Activated naive CD4-positive, alpha-beta T cell treated with anti-CD3 and anti-CD28 coated beads, Interleukin-2, amount 10 ng/mL, durations not matched to agents 5 hours and 36 hours (primary cell): ENCODE measurements at places on chromosomes 7 and 10. TPM values are rescaled to one million over a fixed set of nuclear protein-coding genes. Genes with fewer than 3 reads are reported as not detected.

The CHAT gene
- not detected for total RNA-seq

The LRGUK gene
- total RNA-seq = 0.15 TPM

The FAM180A gene
- total RNA-seq = not detected

The SLC13A1 gene
- not detected for total RNA-seq

The NIPSNAP2 gene
- total RNA-seq = 32.7 TPM

The MKX gene
- not detected for total RNA-seq

The IFIT5 gene
- total RNA-seq = 16.2 TPM

The FXYD4 gene
- not detected for total RNA-seq

The ASIC3 gene
- total RNA-seq = 5.3 TPM

The SAMD8 gene
- total RNA-seq = 13.1 TPM

The PGAM2 gene
- total RNA-seq = not detected

The LIPF gene
- total RNA-seq = not detected

The KIAA1549 gene
- 0.40 TPM for total RNA-seq

The GPRIN2 gene
- not detected for total RNA-seq

The HTRA1 gene
- total RNA-seq = not detected

The LIPM gene
- total RNA-seq = not detected

The NANOS1 gene
- 0.55 TPM for total RNA-seq

The DGKI gene
- 0.05 TPM for total RNA-seq

The SLC16A9 gene
- total RNA-seq = 0.10 TPM

The PON1 gene
- total RNA-seq = not detected

The SYT15 gene
- total RNA-seq = 0.75 TPM

The LOXL4 gene
- not detected for total RNA-seq

The STEAP2 gene
- not detected for total RNA-seq

The CDC14C gene
- not detected for total RNA-seq
